ENCODE measurements at places on chromosomes 6 and 20.

DNA sequence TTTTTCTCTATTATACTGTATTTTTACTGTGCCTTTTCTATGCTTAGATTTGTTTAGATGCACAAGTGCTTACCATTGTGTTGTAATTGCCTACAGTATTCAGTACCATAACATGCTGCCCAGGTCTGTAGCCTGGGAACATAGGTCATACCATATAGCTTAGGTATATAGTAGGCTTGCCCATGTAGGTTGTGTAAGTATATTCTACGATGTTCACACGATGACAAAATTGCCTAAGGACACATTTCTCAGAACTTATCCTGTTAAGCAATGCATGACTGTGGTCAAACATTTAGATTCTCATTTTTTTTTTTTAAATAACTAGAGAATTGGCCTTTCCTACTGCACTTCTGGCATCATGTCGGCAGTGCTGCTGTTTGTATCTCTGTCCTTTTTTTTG, 253.7 kb upstream of the SUPT3H start:
- DNase-seq: no peak

DNA sequence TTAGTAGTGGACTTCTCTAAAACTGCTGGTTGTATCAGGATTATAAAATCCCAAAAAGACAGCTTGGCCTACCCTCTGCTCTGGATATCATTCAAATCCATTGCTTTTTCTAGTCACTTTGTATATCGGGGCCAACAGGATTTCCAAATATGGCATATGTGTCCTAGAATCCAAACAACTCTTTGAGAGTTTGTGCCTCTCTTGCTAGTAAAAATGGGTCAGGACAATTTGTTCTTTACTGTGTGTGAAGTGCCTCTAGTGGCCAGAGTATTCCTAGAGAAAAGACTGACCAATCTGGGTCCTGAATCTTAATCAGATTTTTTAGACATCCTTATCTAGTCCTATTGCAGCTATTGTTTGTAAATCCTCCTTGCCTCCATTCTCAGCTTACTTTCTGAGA, 33.5 kb upstream of the MANEA start:
- DNase-seq: no peak

DNA sequence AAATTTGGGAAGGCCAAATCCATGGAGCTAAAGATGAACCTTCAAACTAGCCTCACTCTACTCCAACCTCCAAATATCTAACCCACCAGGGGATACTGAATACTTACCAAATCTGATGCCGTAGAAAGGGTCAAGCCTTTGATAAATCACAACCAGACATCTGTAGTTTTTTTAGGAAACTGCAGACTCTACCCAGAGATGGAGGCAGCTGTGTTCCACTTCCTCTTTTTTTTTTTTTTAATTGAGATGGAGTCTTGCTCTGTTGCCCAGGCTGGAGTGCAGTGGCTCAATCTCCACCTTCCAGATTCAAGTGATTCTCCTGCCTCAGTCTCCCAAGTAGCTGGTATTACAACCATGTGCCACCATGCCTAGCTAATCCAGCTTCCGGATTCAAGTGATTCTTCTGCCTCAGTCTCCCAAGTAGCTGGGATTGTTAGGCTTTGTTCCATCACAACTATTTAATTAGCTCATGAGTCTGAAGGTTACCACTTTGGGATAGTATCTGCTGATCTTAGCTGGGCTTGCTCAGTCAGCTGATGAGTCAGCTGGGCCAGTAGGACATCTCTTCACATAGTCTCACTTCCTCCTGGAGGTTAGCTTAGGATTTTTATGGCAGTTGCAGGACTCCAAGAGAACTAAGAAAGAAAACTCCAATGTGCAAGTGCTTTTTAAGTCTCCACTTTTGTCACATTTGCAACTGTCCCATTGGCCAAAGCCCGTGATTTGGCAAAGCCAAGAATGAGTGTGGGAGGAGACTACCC, 13.3 kb downstream of the FRK start:
- no peak for DNase-seq

- DNase-seq: no peak
Measured at GRCh38 chr6:31585491-31585890, 586 bp upstream of the LST1 start.

- no peak for DNase-seq
Measured at GRCh38 chr20:11924923-11925322, 7.2 kb downstream of the BTBD3 start.

GRCh38 chr20:54891907-54892306, 416.5 kb downstream of the DOK5 start:
- no peak for DNase-seq
